Suppressor macrophage treated with lipopolysaccharide for 1 hour (primary cell): ENCODE measurements at places on chromosomes 2 and 18.

- DNase-seq = no peak
Observed at GRCh38 chr2:196538189-196538588, 101.3 kb upstream of the CCDC150 start.

- no peak for DNase-seq
Observed at GRCh38 chr2:75277111-75277510, 77.8 kb upstream of the TACR1 start.

GRCh38 chr2:53829273-53829979, 30.3 kb downstream of the GPR75 start:
- DNase-seq = no peak

- no peak for DNase-seq
Observed at GRCh38 chr18:195651-196050, 37.3 kb downstream of the USP14 start.

- no peak for DNase-seq
Observed at GRCh38 chr2:140416577-140416976, 1636.4 kb upstream of the NXPH2 start.

DNA sequence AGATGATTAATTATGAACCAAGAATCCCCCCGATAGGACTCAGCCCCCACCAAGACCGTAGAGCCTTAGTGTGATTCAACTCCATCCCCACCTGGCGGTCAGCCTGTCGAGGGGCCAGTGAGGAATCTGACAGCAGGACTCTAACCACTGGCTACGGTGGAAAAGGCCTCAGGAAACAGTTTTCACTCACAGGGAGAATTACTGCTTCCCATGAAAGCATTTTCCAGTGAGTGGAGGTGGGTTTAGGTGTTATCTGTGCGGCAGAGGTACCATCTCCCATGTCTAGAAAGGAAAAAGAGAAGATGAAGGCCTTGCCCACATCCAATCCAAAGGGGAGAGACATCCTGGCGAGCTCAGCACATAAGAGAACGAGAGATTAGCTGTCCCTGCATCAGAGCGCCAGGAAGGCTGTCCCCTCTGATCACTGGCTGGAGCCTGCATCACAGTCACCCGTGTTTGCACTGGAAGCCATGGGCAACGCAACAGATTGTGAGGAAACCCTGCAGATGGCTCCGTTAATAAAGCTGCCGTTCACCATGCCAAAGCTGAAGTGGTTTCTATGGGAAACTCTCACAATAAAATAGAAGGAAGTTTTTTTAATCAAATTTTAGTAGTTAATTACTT, 22.3 kb downstream of the COX7A2L start:
- no peak for DNase-seq

- no peak for DNase-seq
Observed at GRCh38 chr2:28507796-28508764, 12.2 kb downstream of the PLB1 start.

DNA sequence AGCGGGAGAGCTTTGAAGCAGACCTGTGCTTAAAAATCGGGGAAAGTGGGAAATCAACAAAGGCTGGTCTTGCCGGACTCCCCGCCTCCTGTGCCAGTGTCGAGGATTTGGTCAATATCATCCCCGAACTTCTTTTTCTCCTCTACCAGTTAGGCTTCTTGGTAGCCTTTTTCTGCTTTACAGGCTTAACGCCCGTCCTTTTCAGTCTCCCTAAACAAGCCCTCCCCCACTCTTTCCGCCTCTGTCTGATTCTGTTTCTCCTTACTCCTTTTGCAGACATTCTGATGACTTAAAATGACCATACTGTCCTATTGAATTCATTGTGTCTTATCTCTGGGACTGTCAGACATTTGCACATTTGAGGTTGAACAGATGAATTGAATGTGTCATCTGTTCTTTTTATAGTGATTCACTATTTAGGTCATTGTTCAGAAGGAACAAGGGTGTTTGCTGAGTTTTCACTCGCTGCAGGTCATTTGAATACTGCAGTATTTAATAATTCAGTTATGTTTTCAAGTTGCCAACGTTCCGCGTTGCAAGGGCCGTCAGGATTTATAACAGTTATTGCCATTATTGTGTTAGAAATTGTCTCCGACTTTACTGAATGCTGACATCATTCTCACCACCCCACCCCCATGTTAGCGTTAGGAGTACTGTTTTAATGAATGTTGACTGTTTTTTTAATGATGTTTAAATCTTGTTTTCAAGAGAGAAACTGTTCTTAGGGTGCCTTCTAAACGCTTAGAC, 1.1 kb downstream of the ITGAV start:
- DNase-seq = peak; percentile 36

DNA sequence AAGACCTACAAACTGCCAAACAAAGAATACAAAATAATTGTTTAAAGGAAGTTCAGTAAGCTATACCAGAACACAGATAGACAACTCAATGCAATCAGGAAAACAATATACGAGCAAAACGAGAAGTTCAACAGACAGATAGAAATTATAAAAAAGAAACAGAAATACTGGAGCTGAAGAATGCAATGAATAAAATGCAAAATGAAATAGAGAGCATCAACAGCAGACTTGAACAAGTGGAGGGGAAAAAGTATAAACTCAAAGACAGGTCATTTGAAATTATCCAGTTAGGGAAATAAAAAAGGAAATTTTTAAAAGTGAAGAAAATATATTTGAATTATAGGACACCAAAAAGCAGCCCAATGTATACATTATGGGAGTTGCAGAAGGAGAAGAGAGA, 43.6 kb downstream of the MDH1 start:
- DNase-seq = no peak

DNA sequence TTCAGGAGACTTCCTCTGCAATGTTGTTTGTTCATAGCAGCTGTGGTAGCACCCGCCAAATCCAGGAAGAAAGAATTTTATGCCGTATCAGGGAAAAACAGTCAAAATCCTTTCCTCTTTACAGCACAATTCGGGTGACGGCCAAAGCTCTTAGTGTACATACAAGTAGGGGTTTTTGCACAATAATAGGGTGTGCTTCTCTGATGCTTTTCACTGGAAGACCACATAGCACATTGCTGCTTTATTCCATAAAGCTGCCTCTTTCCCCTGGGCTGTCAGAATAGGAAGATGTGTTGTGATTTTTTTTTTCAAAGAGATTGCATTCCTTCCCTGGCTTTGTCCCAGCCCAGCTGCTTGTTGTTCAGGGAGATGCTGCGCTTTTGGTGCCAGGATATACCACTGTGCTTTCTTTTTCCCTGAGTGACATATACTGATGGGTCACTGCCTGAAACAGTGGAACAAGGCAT, 27.2 kb upstream of the LANCL1 start:
- peak; percentile 3 for DNase-seq

DNA sequence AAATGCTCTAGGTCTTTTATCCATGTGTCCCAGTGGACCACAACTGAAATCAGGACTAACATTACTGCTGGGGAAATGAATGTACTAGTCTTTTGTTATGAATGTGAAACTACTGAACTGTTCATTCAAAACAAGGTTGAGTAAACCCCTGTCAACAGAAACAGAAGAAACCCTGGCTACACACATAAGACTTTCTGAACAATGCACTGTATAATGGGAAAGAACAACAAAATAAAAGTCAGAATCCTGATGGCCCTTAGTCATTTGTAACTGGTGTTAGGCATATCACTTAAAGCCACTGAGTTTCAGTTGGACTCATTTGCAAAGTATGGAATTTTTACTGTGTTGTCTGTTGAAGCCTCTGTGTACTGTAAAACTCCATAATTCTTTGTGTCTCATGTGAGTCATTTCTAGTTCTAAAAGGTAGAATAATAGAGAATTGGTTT, 77.0 kb upstream of the UBXN4 start:
- no peak for DNase-seq

DNA sequence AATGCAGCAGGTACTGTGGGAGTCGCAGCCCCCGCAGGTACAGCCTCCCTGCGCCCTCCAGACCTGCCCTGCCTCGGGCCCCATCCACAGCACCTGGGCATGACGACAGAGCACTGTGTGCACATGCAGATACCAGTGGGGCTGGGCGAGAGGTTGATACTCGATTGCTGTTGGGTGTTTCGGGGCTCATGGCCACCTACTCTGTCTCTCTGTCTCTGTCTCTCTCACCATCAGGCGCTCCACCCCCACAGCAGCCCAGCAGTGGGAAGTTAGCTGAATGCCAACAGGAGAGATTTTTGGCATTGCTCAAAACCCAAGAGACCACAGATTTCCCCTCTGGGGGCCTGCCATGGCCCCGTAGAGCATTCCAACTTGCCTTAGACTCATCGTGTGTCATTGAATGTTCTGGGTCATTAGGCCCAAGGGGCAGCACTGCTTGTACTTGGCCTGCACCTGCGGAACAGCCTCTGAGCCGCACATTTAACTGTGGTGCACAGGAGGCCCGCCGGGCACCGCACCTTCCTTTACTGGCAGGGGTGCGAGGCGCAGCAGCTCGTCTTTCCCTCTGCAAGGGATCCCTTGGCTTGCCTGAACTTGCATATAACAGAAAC, 18.8 kb downstream of the KCNIP3 start:
- no peak for DNase-seq

DNA sequence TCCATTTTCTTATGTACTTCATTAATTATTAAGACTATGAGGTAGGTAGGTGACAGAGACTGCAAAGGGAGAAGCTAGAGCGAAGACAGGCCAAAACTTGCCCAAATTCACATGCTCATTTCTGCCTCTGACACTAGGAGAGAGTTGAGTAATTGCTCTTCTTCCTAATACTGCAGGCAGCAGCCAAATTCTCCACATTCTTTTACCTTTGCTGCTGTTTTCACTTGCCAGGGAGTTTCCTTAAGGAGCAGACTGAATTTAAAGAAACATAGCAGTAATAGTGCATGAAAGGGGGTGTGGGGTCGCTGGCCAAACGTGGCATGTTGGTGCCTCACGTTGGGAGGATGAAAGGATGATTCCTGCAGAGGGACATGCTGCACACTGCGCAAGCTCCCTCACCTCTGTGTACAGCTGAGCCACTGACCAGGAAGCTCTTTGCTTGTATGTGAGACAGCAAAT, 12.3 kb downstream of the CRIM1 start:
- DNase-seq = no peak

DNA sequence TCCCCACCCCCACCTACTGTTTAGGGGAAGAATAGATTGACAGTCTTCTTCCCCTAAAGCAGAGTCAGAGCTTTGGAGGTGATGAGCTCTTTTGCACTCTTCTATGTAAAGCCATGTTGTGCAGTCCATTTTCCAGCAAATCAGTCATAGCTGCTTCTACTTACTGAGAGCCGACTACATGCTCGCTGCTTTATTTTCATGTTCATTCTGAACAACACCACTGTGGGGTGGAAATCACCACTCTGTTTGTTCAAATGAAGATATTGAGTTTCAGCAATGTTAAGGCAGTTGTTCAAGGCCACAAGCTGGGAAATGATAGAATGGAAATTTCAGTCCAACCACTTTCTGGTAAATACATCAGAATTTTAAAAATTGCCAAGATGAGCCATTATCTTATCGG, 88.3 kb downstream of the INSIG2 start:
- no peak for DNase-seq

- DNase-seq = no peak
Observed at GRCh38 chr2:235063471-235063961, 111.7 kb downstream of the SH3BP4 start.

DNA sequence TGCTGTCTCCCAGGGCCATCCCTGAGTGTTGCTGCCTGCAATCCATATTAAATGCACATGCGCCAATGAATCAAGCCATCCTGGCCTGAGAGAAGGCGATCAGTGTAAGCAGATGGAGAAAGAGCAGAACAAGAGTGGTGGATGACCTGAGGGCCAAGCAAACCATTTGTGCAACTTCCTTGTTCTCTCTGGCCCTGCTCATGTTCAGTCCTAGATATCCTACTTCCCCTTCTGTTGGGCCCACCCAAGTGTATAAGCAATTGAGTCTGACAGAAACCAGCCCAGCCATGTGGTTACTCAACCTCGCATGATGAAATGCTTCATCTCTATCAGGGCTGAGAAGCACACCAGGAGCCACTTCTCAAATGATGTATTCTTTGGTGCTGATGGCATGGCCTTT, 383.1 kb upstream of the ID2 start:
- peak; percentile 90 for DNase-seq

DNA sequence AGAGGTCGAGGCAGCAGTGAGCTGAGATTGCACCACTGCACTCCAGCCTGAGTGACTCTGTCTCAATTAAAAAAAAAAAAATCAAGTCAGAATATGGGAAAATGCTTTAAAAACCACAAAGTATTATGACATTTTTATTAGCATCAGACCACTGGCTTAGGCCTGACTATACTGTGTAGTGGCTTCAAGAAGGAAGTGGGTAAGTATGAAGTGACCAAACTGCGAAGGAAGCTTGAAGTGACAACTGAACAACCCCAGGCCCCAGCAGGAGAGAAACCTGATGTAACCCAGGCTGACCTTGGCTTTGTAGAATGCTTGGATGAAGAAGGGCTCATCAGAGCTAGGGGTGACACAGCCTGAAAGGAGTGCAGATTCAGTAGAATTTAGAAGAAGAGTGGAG, 21.4 kb upstream of the HAAO start:
- DNase-seq = no peak

DNA sequence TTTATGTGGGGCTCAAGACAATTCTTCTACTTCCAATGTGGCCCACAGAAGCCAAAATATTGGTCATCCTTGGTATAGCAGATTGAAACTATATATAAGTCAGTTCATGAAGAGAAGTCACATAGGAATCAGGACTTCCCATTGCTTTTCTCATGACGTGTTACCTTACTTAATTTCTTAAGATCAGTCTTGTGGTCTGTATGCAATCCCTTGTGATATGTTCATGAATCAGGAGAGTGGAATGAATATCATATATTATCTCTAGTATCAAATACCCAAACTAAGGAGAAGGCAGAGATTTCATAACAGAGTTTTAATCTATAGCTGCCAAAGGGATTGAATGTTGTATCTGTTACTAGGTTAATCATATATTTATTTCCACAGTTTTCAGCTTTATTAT, 1390.4 kb downstream of the SUCLG1 start:
- no peak for DNase-seq

DNA sequence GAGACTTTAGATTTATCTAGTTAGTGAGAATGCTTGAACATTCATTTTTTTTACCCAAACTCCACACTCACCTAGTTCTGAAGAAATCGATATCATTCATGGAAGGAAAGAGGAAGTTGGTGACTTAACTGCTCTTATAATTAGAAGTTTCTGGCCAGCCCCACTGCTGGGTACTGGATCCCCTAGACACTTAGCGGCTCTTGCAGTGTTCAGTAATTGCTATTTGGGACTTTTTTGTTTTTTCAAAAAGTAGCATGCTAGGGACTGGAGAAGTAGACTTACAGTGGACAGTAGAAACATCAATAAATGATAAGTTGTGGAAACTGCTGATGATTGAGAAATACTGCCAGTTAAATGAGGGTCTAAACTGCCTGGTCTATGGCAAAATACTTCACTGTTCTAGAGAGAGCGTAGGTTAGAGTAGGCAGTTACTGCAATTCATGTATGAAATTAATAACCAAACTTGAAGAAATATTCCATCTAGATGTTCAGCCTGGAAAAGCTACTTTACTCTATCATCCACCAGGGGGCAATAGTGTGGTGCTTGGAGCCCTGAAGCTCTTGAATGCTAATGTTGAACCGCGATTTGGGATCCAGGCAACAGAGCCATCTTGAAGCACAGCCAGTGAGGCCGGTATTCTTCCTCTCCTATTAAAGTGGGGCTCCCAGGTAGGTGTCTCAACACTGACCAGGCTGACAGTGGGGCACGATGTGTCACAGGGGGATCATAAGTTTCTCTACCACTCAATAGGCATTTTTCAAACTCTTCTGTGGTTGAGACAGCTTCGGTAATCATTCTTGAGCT, 146.1 kb upstream of the SESTD1 start:
- peak; percentile 78 for DNase-seq

GRCh38 chr2:196173505-196173904, 2.1 kb upstream of the STK17B start:
- no peak for DNase-seq
